ENCODE measurements at places on chromosomes 2 and 18. TPM values are rescaled to one million over a fixed set of nuclear protein-coding genes. Genes with fewer than 3 reads are reported as not detected.
A peak's percentile ranks its signal among the peaks of the same experiment; 100 is the strongest.

DNA sequence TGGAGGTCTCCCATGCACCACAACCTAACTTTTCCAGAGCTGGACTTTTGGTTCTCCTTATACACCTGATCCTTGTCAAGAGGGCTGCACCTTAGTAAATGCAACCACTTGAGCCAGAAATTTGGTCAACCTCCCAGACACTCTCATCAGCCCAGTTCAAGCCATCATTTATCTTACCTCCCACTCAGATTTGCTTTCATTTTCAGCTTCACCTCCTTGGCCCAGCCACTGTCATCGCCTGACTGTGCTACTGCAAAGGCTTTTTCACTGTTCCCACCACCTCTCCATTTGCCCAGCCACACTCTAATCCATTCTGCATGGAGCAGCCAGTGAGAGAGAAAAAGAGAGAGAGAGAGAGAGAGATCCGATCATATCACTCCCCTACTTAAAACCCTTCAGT lies 112.4 kb upstream of the DDX18 start:
- no peak for DNase-seq
- no peaks in the 10 kb centered on the region for H3K27me3 ChIP-seq
- no peaks in the 10 kb centered on the region for H3K4me1 ChIP-seq
- H3K4me3 ChIP-seq: no peak overlapping the region
- no peak overlapping the region for H3K27ac ChIP-seq

Gene KATNAL2
- total RNA-seq: 8.7 TPM

GRCh38 chr2:36333350-36334012 lies 22.1 kb upstream of the CRIM1 start:
- H3K27ac ChIP-seq: no peak overlapping the region
- H3K4me1 ChIP-seq: no peaks in the 10 kb centered on the region
- no peaks in the 10 kb centered on the region for H3K27me3 ChIP-seq
- H3K36me3 ChIP-seq: no peaks in the 10 kb centered on the region

GRCh38 chr2:39629646-39630045 lies 36.1 kb upstream of the TMEM178A start:
- peaks cover 5% of the 10 kb centered on the region for H3K4me1 ChIP-seq
- no peak for DNase-seq
- H3K27ac ChIP-seq: no peak overlapping the region

Gene TSN
- total RNA-seq: 115 TPM

GRCh38 chr2:196275646-196276352 lies 104.4 kb upstream of the STK17B start:
- H3K27me3 ChIP-seq: no peaks in the 10 kb centered on the region
- no peak overlapping the region for H3K27ac ChIP-seq
- H3K4me3 ChIP-seq: no peak overlapping the region
- peaks cover 5% of the 10 kb centered on the region for H3K36me3 ChIP-seq
- no peak for DNase-seq

Gene UGT1A5
- total RNA-seq: not detected

DNA sequence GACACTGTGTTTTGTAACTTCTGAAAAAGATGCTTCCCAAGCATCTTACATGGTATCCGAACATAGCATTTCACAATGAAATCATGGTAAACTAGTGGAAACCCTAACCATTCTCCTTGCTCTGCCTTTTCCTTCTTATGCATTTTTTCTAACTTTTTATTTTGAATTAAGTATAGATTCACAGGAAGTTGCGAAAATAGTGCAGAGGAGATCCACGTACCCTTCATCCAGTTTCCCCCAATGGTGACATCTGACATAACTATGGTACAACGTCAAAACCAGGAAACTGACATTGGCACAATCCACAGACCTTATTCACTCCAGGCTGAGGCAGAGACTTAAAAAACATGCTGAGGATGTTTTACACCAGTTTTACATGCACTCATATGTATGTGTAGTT lies 38.3 kb downstream of the AAK1 start:
- H3K36me3 ChIP-seq: peaks cover 17% of the 10 kb centered on the region
- H3K4me1 ChIP-seq: peaks cover 8% of the 10 kb centered on the region
- no peaks in the 10 kb centered on the region for H3K27me3 ChIP-seq
- H3K27ac ChIP-seq: no peak overlapping the region
- no peak for DNase-seq

DNA sequence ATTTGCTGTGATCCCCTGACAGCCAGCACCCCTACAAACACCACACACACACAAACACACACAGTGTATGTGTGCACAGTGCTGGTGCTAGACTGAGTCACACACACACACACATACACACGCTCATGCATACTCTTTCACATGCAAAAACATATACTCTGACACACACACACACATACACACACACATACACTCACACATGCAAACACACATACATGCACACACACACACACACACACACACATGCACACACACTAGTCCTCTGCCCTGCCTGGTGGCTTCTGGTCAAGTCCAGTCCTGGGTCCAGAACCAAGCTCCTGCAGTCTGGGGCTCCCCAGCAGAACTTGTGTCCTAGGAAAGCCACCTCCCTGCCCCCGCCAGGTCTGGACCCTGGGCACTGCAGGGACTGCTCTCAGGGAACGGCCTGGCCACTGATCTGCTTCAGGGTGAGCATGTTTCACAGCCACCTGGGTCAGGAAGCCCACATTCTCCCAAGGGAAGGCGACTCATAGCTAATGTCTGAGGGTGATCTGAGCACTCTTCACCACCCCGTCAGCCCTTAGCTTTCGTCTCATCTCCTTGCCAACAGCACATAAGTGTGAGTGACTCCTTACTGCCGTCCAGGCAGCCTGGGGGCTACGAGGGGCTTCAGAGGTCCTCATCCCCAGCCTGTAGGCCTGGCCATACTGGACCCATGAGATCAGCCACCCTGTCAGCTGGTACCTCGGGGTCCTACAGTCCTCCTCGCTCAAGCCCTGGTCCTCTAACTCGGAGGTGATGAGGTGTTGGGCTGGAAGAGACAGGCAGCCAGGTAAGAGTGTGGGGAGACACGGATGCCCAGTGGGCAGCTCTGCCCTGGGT lies 88.1 kb downstream of the MCFD2 start:
- no peak overlapping the region for H3K27ac ChIP-seq
- H3K4me3 ChIP-seq: no peak overlapping the region
- no peaks in the 10 kb centered on the region for H3K36me3 ChIP-seq
- no peak for DNase-seq
- H3K27me3 ChIP-seq: no peaks in the 10 kb centered on the region
- no peaks in the 10 kb centered on the region for H3K4me1 ChIP-seq

GRCh38 chr2:115413791-115414190 lies 971.4 kb downstream of the DPP10 start:
- DNase-seq: no peak
- no peaks in the 10 kb centered on the region for H3K4me1 ChIP-seq
- no peak overlapping the region for H3K4me3 ChIP-seq
- H3K27me3 ChIP-seq: no peaks in the 10 kb centered on the region
- H3K36me3 ChIP-seq: no peaks in the 10 kb centered on the region

DNA sequence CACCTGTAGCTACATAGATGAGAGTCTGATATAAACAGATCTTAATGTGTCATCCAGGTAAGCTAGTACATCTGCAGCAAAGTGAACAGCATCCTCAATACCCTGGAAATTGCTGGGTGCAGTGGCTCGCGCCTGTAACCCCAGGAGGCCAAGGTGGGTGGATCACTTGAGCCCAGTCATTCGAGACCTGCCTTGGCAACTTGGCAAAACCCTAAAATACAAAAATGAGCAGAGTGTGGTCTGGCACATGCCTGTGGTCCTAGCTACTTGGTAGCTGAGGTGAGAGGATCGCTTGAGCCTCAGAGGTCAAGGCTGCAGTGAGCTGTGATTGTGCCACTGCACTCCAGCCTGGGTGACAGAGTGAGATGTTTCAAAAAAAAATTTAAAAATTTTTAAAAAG lies 233.9 kb upstream of the SP5 start:
- no peaks in the 10 kb centered on the region for H3K36me3 ChIP-seq
- H3K4me3 ChIP-seq: no peak overlapping the region
- peaks cover 4% of the 10 kb centered on the region for H3K4me1 ChIP-seq
- no peak overlapping the region for H3K27ac ChIP-seq
- no peak for DNase-seq

Gene SFT2D3
- total RNA-seq: 18.8 TPM

GRCh38 chr2:191500884-191501560 lies 176.9 kb upstream of the NABP1 start:
- no peak for DNase-seq
- H3K27ac ChIP-seq: peak overlapping the region; percentile 58
- H3K4me1 ChIP-seq: peaks cover 24% of the 10 kb centered on the region
- no peak overlapping the region for H3K4me3 ChIP-seq
- no peaks in the 10 kb centered on the region for H3K36me3 ChIP-seq
- H3K27me3 ChIP-seq: no peaks in the 10 kb centered on the region

GRCh38 chr18:23528580-23529472 lies 25.5 kb downstream of the RMC1 start:
- H3K36me3 ChIP-seq: peaks cover 17% of the 10 kb centered on the region
- no peak for DNase-seq
- H3K27ac ChIP-seq: peak overlapping the region; percentile 31
- no peak overlapping the region for H3K4me3 ChIP-seq

DNA sequence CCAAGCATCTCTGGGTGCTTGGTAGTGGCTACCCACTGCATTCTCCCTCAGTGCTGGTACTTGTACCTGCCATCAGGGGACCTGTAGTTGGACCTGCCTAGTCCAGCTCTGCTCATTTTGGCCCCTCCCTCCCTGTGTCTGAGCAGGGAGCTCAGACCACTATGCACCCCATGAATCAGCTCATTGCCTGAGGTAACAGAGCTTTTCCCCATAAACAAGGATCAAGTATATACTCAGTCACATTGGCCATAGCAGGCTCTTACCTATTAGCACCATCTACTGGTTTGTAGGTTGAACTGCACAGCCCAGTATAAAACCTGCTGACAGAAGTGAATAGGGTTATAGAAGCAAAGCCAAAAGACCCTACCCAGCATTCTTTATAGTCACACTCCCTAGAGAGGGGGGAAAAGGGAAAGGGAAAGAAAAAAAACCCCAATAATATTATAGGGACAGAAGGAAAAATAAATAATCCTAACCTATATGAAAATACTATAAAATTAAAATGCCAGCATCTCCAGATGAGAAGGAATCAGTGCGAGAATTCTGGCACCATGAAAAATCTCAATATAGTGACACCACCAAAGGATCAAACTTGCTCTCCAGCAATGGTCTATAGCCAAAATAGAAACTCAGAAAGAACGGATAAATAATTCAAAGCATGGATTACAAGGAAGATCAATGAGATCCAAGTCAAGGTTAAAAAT lies 6.9 kb upstream of the FLACC1 start:
- no peak overlapping the region for H3K4me3 ChIP-seq
- H3K27me3 ChIP-seq: no peaks in the 10 kb centered on the region
- peaks cover 57% of the 10 kb centered on the region for H3K36me3 ChIP-seq
- no peak overlapping the region for H3K27ac ChIP-seq
- DNase-seq: no peak

Gene KCNJ13
- total RNA-seq: not detected

Gene PLGLB1
- total RNA-seq: 4.6 TPM

DNA sequence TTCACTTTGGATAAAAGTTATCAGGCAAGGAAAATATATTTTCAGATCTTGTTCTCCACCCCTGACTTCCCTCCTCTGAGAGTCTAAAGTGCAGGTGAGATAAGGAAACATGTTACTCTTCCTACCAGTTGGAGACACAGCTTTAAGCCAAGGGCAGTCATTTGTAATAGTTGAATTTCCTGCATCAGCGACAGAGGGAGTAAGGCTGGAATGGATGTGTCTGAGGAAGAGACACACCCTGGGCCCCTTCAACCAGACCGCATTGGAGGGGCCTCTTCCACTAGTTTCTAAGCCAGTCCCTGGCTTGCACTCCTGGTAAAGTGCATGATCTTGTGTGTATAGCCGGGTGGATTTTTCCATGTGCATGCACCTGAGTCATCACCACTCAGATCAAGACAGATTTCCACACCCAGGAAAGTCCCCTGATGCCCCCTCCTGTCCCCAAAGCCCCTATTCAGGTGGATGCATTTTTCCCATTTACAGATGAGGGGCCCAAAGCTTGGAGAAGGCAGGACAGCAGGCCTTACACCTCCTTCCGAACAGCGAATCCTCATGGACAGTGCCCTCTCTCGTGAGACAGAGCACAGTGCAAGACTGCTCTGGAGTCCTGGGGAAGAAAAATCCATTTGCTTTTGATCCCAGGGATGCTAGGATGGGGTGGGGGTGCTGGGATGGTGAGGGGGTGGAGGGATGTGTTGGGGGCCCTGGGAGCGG lies 66.7 kb upstream of the SH3RF3 start:
- H3K27ac ChIP-seq: no peak overlapping the region
- H3K36me3 ChIP-seq: no peaks in the 10 kb centered on the region
- peaks cover 2% of the 10 kb centered on the region for H3K27me3 ChIP-seq
- no peak for DNase-seq

- H3K4me3 ChIP-seq: no peak overlapping the region
- H3K27ac ChIP-seq: no peak overlapping the region
- no peak for DNase-seq
- H3K4me1 ChIP-seq: no peaks in the 10 kb centered on the region
- no peaks in the 10 kb centered on the region for H3K27me3 ChIP-seq
Observed at GRCh38 chr2:105556366-105556765, 157.5 kb upstream of the FHL2 start.

GRCh38 chr2:10845640-10846039 lies 33.1 kb upstream of the PDIA6 start:
- DNase-seq: no peak
- no peaks in the 10 kb centered on the region for H3K27me3 ChIP-seq
- H3K27ac ChIP-seq: no peak overlapping the region

DNA sequence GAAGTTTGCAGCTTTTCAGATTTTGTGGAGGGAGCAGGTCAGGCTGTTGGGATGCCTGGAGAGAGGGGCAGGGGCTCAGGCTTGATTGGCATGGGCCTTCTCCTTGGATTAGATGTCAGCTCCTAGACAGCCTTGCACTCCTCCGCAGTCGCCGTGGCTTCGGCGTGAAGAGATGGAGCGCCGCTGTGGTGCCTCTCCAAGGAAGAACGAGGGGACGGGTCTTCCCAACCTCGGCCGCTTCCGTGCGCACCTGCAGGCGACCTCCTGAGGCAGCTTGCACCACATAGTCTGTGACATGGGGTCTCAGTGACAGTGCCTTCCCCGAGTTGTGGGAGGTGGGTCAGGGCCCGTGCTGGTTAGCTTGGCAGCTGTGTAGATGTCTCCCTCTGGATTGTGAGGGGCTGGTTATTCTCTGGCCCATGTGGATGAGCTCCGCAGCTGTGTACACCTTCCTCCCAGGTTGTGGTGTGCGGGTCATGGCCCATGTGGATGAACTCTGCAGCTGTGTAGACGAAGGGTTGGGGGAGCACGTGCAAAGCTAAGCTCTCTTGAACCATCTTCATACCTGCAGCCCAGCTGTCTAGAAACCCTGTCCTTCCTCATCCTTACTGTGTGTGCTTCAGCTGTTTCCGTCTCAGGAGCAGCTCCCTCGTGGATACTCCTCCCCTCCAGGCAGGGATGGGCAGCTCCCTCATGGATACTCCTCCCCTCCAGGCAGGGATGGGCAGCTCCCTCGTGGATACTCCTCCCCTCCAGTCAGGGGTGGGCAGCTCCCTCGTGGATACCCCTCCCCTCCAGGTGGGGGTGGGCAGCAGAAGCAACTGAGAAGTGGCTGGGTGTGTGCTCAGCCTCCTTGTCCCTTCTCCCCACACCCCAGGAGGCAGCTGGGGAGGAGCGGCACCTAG lies 170.3 kb downstream of the LDLRAD4 start:
- no peaks in the 10 kb centered on the region for H3K36me3 ChIP-seq
- no peak for DNase-seq
- peak overlapping the region; percentile 57 for H3K27ac ChIP-seq
- no peak overlapping the region for H3K4me3 ChIP-seq
- peaks cover 3% of the 10 kb centered on the region for H3K27me3 ChIP-seq

- DNase-seq: no peak
- peaks cover 47% of the 10 kb centered on the region for H3K4me1 ChIP-seq
- peak overlapping the region; percentile 93 for H3K4me3 ChIP-seq
- H3K27ac ChIP-seq: peak overlapping the region; percentile 100
- H3K27me3 ChIP-seq: no peaks in the 10 kb centered on the region
Observed at GRCh38 chr2:218569038-218569431, 396 bp downstream of the CNOT9 start.

Gene UNC50
- total RNA-seq: 44.0 TPM

Gene SLC4A5
- 3.0 TPM for total RNA-seq

Data from neural crest cell (in vitro differentiated cells).